ENCODE measurements at places on chromosomes 6 and 20.

DNA sequence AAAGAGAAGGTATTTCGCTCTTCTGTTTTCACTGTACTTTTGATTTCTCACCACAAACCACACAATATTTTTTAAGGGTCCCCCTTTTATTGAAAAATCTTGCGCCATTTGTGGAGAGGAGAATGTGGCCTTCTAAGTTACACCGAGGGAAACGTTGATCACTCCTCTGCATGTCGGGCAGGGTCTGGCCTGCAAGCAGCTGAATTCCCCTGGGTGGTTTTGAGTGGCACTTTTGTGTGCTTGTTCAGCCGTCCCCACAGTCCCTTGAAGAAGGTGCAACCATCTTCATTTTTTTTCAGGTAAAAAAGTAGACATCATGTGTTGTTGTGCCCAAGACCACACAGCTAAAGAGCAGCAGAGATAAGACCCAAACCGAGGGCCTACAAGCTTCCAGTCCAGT lies 6.1 kb downstream of the GPR31 start:
- DNase-seq: no peak

- DNase-seq: no peak
These were observed 32.7 kb upstream of the SLC9A8 start for GRCh38 chr20:49779972-49780371.

- DNase-seq: no peak
These were observed 5.5 kb upstream of the DSN1 start for GRCh38 chr20:36778831-36779655.

DNA sequence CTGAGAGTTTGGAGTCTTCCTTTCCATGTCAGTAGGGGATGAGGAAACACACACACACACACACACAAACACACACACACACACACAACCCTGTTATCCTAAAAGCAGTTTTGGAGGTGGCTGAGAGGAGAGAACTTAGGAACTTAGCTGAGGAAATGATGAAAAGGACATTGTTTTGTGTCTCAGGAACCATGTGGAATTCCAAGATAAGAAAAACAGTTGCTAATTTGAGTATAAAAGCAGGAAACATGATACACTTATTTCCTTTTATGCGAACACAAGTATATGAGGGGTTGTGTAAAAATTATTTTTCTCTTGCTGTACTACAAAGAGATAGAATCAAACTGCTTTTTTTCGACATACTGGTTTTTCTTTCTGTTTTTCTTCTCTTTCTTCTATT lies at the start of gene MYCT1:
MYCT1 (plus strand) TSS at position 264 of the 400 bp plus-strand sequence; CDS start at position 270, 6 bp downstream.
- no peak for DNase-seq

GRCh38 chr6:134663800-134664535 lies 285.9 kb downstream of the ALDH8A1 start:
- no peak for DNase-seq

- DNase-seq: no peak
These were observed 155.3 kb downstream of the PRKN start for GRCh38 chr6:162572240-162572639.

DNA sequence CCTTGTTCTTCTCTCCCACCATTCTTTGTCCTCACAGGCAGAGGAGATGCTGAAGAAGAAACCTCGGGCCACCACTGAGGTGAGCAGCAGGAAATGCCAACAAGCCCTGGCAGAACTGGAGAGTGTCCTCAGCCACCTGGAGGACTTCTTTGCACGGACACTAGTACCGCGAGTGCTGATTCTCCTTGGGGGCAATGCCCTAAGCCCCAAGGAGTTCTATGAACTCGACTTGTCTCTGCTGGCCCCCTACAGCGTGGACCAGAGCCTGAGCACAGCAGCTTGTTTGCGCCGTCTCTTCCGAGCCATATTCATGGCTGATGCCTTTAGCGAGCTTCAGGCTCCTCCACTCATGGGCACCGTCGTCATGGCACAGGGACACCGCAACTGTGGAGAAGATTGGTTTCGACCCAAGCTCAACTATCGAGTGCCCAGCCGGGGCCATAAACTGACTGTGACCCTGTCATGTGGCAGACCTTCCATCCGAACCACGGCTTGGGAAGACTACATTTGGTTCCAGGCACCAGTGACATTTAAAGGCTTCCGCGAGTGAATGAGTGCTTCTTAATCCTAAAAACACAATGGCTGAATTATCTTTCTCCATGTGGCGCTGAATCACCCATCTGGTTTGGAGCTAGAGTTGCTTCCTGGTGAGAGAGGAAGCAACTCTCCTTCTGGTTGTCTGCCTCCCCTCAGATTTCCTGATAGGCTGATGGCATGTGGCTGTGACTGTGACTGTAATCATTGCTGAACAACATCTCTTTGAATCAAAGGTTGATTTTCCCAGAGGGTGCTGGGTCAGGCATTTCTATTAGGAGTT lies 4.6 kb downstream of the MAD2L1BP start:
- DNase-seq: no peak

DNA sequence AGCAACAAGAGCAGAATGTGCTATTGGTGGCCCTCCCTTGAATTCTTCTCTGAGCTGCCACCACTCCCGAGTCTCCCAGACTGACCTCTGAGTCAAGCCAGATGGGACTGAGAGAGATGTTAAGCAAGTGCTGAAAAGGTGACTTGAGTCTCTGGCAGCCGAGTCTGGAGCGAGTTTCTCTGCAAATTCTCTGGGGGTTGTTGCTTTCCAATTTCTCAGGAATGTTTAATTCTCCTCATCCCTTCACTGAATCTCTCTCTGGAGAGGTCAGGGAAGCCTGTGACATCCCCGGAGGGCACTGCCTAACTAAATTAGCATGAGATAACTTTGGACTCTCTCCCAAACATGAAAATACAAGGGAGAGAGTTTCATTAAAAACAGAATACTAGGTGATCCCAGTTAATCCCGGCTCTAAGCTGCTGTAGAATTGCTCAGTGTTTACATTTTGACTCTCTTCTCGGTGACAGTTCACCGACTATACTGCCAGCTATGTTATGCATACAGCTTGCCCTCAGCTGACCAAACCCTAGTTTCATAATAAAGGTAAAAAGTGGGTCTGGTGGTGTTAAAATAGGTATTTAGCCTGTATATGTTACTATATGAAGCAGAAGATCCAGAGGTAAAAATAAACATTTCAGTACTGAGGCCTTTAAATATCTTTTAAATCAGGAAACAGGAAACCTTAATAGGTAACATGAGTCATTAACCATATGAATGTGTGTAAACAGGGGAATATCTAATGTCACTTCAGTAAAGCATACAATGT lies 157.9 kb downstream of the FOXC1 start:
- no peak for DNase-seq

- DNase-seq: no peak
These were observed 28.7 kb downstream of the SAYSD1 start for GRCh38 chr6:39086294-39086693.

GRCh38 chr20:13659288-13659687 lies 20.6 kb upstream of the TASP1 start:
- DNase-seq: no peak

- no peak for DNase-seq
These were observed 262.0 kb downstream of the BMP7 start for GRCh38 chr20:57004416-57004815.

DNA sequence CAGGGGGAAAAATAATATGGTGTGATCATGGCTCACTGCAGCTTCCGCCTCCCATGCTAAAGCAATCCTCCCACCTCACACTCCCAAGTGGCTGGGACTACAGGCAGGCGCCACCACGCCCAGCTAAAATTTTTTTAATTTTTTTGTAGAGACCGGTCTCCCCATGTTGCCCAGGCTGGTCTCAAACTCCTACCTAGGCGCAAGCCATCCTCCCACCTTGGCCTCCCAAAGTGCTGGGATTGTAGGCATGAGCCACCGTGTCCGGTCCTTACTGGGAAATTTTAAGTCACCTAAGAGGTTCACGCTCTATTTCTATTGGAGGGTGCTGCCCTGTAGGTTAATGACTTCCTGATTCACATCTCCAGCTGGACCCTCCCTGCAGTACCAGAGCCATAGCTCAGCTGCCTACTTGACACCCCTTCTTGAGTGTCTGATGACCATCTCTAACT lies 626 bp upstream of the CDK5RAP1 start:
- DNase-seq: no peak

DNA sequence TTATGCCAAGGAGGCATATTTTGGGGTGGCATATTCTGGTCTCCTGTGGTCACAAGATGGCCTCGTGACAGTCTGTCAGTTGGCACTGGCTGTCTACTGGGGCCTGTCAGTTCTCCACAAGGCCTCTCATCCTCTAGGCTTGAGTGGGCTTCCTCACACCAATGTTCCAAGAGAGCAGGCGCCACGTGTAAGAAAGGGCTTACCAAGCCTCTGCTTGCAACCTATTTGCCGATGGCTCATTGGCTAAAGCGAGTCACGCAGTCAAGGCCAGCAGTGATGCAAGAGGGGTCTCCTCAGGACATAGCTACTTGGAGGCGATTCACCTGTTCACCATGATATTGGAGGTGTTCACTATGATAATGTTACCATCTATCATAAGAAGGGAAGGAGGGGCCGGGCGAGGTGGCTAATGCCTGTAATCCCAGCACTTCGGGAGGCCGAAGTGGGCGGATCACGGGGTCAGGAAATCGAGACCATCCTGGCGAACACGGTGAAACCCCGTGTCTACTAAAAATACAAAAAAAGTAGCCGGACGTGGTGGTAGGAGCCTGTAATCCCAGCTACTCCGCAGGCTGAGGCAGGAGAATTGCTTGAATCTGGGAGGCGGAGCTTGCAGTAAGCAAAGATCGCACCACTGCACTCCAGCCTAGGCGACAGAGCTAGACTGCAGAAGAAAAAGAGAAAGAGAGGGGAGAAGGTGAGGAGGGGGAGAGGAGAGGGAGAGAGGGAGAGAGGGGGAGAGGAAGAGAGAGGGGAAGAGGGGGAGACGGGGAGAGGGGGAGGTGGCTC lies 35.3 kb downstream of the C6orf52 start:
- DNase-seq: no peak

- DNase-seq: no peak
These were observed 29.0 kb downstream of the CTCFL start for GRCh38 chr20:57495978-57496377.

GRCh38 chr6:2817903-2818443 lies 23.7 kb downstream of the SERPINB1 start:
- no peak for DNase-seq

GRCh38 chr6:135876058-135876457 lies 24.6 kb downstream of the PDE7B start:
- no peak for DNase-seq

DNA sequence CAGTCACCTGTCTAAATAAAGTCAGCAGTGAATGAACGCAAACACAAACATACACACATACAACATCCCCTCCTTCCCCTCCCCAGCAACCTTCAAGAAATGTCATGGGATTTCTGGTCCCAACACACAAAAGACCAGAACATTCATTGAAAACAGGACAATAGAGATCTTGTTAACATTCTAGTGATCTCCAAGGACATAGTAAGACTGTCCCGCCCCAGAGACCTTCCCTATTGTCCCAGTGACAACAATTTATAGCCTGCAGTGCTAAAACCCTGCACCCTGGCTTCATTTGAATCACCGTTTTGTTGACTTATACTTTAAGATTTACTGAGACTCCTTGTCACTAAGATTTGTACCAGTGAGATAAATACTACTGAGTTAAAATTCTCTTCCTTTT lies 143.9 kb upstream of the NOX3 start:
- peak; percentile 1 for DNase-seq

DNA sequence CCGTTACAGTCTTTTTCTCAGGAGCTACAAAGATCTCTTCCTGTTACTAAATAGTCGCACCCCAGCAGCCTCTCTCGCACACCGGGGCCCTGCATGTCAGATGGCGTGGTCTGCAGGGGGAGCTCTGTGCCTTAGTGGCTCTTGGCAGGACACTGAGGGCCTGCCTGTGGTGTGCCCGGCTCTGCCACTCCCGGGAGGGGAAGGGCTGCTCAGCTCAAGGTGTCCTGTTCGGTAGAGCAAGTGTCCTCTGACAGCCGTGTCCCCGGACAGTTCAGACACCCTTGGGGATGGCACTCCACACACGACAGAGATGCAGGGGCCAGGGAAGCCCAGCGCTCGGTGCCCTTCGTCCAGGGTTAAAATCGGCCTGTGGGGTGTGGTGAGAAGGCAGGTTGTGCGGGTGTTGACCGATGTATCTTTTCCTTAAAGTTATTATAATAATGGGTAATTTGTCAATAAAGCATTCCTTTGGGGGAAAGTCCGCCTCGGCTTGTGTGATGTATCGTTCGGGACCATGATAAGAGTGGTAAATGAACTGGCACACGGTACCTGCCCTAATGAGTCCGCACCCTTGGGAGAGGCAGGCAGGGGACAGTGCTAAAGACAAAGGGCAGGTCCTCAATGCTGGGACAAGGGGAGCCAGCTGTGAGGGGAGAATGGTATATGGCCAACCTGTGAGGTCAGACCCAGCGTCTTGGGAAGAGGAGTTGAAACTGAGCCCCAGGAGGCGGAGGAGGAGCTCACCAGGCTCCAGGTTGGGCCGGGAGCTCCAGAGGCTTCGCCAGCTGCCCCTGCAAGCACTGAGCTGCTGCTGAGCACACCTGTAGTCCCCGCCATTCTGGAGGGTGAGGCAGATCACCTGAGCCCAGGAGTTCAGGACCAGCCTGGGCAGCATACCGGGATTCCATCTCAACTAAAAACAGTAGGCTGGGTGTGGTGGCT lies 3.6 kb upstream of the DNAJC5 start:
- DNase-seq: no peak

DNA sequence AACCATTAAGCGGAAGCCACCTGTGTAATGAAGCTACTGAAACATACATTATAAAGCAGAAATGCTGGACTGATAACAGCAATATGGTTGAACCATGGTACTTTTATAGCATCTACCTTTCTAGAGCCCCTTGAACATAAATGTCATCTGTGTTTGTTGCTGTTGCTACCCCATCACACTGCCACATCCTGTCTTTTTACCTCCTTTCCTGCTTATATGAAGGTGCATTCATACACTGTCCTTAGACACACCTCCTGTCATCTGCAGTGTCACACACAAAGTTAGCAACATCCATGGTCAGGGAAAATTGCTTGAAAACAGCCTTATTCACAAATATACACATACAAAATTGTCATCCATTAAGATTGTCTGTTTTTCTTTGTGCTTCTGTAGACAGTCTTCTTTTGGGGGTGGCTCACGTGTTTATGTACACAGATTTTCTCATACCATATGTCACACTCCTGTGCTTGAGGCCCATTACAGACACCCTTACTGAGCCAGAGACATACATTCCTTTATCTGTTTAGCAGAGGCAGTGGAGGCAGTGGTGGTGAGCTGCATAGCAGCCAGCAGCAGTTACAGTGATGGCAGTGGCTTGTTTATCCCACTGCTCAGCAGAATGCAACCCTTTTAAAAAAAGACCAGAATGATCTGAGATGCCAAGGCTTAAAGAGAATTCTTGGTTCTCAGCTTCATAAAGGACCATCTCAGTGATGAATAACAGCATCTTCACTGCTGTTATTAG lies 25.9 kb downstream of the C6orf62 start:
- DNase-seq: no peak

- DNase-seq: no peak
These were observed 151.7 kb downstream of the DST start for GRCh38 chr6:56490993-56491392.

DNA sequence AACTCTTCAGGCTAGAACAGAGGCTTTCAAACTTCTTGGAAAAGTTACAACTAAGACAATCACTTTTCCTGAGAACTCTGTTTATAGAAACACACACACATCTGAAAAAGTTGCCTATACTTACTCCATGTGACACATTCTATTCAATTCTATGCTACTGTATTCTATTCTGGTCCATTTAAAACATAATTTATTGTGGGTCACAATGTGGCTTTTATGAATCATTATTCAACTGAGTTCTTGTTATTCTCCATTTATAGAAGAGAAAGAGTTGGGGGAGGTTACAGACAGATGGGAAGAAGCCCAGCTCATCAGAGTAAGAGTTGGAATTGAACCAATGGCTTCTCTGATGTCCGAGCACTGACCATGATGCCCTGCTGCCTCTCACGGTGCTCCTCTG lies 21.6 kb upstream of the BCAS1 start:
- DNase-seq: no peak

GRCh38 chr6:136945711-136946121 lies 23.6 kb downstream of the SLC35D3 start:
- DNase-seq: no peak
